ENCODE measurements at places on chromosomes 3 and 15.

GRCh38 chr3:57169872-57170623, 4.9 kb upstream of the IL17RD start:
- DNase-seq = peak; percentile 61

DNA sequence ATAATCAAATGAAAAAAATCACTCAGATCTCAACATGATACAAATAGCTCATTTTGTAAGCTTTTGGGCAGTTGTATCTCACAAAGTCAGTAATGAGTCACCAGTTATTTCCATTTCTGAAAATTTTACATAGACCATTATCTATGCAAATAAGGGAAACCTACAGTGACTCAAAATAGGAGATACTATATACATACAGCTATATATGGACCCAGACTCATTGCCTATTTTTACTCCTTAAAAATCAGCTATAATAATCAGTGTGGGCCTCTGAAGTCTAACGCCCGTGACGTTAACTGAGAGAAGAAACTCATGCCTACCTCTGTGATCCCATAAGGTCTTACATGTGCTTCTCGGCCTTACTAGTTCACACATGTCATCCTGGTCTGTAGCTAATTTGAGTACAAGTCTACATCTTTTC, 31.6 kb downstream of the LRIG1 start:
- DNase-seq = no peak

- no peak for DNase-seq
These were observed 536.7 kb upstream of the LMCD1 start for GRCh38 chr3:7964899-7965298.

DNA sequence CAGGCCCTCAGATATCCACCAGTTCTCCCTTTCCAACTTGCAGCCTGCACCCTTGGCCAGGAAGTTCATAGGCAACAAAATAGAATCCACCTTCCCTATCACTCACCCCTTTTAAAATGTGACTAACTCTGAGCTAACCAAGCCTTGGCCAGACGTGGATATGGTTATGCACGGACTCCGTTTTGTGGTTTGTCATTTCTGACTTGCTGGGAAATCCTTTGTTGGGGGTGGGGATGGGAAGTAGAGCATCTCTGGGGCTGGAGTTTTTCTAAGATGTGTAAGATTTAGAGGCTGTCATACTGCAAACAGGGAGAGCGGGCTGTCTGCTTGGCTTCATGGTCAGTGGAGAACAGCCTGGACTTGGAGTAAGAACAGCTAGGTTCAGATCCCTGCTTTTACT, 62.6 kb downstream of the SMAD3 start:
- no peak for DNase-seq

GRCh38 chr3:159538507-159538906, 450.1 kb upstream of the IL12A start:
- no peak for DNase-seq

- DNase-seq = no peak
These were observed 258.6 kb downstream of the RORA start for GRCh38 chr15:60970246-60971170.

- no peak for DNase-seq
These were observed 87.5 kb downstream of the MINAR1 start for GRCh38 chr15:79519628-79520027.

DNA sequence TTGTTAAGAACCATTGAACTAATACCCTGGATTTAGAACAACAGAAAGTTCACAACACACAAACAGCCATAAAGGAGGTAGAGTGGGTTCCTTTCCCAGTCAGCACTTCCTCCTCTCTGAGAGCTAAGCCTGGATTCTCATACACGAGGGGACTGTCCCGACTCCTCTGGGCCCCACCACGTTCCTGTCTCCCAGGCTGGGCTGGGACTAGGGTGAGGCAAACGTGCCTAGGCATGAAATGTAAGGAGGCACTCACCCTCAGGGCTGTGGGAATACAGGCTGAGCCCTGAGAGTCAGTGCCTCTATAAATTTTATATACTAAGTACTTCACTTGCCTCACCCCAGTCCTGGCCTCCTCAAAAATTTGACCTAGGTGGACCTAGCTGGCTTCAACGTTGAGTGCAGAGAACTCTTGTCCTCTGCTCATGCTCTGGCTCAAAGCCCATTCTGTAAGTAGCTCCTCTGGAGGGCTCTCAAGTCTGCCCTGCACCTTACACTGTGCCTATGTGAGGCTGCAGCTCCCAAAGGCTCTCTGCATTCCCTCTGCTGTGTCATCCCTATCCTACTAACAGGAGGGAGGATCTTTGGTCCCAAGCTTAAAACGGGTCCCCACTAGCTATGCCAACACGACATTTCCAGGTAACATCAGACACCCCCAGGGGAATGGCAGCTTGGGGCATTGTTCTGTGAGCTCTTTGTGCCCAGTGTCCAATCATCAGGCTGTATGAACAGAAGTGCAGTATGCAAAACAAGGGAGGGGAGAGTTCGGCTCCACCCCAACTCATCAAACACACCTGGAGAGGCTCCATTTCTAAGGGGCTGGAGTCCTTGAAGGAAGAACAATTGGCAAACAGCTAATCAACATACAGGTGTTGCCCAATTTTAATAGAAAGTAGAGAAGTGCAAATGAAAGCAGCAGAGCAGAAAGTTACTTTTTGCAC, 233.2 kb downstream of the RPLP1 start:
- no peak for DNase-seq

DNA sequence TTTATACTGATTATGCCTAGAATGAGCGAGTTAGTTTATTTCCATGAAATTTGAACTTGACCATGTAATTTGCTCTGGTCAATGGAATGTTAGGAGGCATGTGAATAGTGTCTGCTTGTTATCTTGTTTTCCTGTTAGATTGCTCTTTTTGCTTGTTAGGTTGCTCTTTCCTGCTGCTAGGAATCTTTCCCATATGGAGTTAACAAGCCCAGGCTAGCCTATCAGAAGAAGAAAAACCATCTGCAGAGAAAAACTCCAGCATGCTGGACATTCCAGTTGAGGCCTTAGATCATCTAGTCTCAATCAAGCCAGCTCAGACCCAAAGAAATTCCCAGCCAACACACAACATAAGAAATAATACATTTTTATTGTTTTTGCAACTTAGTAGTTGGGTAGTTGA, 470.2 kb upstream of the AGTR1 start:
- no peak for DNase-seq
